ENCODE measurements at places on chromosomes 16 and 17.

- DNase-seq: no peak
Measured at GRCh38 chr16:66364959-66365306, 1.6 kb upstream of the CDH5 start.

DNA sequence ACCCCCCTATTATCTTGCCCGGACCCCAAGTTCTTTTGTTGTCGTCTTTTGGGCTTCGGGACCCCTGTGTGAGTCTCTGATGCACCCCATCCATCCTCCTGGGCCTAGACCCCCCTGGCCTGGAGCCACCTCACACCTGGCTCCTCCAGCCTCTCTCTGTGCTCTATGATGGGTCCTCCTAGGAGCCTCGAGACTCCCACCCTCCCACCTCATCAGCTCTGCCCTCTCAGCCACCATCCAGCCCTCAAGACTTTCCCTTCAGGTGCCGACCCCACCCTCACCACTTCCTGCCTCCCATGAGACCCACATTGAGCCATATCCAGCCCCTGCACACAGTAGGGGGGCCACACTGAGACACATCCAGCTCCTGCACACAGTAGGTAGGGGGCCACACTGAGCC is 8.7 kb upstream of the ATP2A3 start:
- DNase-seq: no peak

DNA sequence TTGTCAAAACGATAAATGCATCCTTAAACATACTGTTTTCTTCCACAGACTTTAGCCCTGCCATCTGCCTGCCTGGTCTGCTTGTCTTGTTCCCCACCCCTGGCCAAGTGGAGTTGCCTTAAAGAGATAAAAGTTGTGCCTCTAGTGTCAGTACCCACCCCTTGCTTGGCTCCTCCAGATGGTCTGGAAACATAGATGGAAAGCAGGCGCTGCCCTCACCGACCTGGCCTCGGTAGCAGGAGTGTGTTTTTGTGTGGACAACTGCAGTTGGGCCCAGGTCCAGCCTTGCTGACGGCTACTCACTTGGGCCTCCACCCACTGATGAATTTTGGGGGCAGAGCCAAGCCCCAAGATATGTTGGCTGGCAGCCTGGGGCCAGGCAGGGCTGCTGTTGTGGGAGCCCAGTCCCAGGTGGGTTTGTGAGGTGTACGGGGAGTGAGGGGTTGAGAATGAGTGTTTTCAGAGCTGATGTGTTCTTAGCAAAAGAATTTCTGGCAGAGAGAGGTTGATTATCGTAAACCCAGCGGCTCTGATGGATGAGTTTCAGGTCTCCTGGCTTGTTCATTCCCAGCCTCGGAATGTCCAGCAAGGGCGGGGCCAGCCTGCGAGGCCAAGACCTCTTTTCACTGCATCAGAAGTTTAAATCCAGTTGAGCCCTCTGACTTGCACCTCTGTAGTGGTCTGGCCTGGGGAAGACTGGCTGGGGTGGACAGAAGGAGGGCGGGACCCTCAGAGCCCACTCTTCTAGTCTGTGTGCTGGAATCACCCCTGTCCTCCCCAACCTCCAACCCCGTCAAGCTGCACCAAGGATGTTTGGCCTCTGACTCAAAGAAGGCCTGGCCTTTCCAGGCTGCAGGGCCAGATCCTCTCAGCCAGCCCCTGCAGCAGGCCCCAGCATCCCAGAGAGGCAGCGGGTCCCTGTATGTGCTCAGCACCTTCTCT is 179.7 kb downstream of the RAB11FIP4 start:
- no peak for DNase-seq

GRCh38 chr17:77531002-77531401 is 390.2 kb downstream of the SEC14L1 start:
- DNase-seq: no peak

- no peak for DNase-seq
Measured at GRCh38 chr16:89455178-89455577, 35.2 kb downstream of the ANKRD11 start.

GRCh38 chr16:80947708-80948625 is 58.7 kb downstream of the CMC2 start:
- DNase-seq: no peak

- no peak for DNase-seq
Measured at GRCh38 chr17:12140685-12141084, 120.0 kb downstream of the MAP2K4 start.

DNA sequence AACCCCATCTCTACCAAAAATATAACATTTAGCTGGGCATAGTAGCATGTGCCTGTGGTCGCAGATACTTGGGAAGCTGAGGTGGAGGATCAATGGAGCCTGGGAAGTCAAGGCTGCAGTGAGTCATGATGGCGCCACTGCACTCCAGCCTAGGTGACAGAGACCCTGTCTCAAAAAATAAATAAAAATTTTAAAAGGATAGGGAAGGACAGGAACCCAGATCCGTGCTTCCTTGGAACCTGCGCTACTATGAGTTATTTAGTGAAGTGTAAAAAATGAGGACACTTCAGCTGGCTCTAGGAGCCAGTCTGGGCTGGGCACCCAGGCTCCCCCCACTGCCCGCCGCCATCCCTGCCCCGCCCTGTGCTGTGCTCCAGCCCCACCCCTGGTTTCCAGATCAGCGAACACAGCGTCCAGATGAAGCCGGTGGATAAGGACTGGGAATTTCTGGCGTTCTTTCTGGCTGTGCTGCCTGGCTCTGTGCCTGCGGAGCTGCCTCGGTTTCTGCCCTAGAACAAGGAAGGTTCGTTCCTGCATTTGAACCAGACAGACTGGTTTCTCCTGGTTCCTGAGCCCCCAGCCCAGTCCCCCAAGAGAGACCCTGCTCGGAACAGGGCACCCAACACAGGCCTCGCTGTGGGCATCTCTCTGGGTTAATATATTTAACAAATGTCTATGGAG is 18.5 kb downstream of the PLLP start:
- no peak for DNase-seq

- DNase-seq: no peak
Measured at GRCh38 chr17:30969989-30970830, 629 bp upstream of the RNF135 start.

- no peak for DNase-seq
Measured at GRCh38 chr17:29135464-29135863, 44.7 kb downstream of the MYO18A start.

DNA sequence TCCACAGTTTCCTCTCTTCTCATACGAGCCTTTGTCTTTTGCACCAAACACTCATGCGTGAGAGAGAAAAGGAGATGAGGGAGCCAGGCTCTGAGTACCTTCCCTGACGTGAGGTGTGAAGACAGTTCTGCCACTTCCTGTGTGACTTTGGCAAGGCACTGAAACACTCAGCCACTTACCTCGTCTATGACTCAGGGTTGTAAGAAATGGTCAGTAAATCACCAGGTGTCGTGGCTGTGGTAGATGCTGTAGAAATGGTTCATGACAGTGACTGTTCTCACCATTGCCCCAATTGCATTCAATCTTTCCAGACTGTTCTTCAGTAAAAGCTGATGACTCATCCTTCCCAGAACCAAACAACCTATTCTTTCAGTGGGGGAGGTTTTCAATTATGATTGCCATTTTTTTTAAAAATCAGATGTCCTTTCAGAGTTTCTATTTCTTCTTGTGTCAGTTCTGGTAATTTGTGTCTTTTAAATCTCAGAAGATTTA is 49.2 kb upstream of the CBFA2T3 start:
- no peak for DNase-seq

DNA sequence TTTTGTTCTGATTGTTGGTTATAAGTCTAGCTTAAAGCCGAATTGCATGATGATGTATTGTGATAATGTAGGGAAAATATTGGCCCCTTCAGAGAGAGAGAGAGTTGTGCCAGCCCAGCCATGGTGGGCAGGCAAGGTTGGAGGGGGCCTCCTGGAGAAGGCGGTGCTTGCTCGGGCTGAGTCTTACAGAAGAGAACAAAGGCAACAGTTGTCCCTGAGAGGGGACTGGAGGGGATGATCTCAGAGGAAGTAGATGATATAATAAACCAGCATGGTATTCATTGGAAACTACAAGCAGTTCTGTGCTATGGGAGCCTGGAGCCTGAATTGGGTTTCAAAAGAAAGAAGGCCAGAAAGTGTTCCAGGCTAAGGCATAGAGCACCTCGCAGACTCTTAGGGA is 173.8 kb downstream of the RPTOR start:
- no peak for DNase-seq
